ENCODE measurements at places on chromosomes 5 and 9.

GRCh38 chr5:139046551-139046950, 151.6 kb downstream of the SIL1 start:
- DNase-seq = peak; percentile 44

GRCh38 chr5:171797543-171797942, 11.9 kb downstream of the SMIM23 start:
- DNase-seq = no peak

GRCh38 chr5:143649937-143650621, 161.9 kb upstream of the HMHB1 start:
- no peak for DNase-seq

DNA sequence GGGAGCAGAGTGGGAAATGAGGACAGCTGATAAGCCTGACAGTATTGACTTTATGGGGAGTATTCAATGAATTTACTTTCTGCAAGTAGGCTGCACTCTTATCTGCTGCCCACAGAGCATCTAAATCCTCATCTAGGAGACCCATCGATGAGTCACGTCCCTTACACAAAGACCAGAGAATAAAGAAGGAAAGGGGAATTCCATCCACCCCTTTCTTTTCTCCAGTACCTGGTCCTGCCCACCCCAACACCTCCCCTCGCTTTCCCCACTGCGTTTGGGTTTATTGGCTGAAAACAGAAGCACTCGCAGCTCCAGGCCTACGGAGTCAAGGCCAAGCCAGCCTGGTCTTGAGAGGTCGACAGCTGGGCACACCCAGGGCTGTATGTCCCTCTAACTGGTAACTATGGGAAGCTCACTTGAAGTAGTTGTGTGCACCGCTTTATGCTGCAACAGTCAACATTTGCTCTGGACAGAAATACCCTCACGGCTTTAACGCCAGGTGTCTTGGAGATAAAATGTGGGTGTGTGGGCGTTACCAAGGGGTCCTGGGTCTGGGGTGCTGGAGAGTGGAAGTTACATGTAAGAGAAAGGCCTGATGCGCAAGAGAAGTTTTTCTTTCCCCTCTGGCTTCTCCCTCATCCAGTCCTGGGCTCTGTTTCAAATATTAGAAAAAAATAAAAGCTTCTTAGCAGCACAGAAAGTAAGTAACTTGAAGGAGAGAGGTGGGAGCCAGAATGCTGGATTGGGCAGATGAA, 14.5 kb upstream of the TAL2 start:
- DNase-seq = no peak

DNA sequence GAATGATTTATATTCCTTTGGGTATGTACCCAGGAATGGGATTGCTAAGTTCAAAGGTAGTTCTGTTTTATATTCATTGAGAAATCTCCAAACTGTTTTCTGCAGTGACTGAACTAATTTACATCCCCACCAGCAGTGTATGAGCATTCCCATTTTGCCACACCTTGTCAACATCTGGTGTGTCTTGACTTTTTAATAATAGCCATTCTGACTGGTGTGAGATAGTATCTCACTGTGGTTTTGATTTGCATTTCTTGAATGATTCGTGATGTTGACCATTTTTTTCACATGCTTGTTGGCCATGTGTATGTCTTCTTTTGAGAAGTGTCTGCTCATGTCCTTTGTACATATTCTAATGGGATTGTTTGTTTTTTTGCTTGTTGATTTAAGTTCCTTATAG, 421.5 kb downstream of the KIAA0825 start:
- no peak for DNase-seq

GRCh38 chr9:19769213-19769612, 19.6 kb downstream of the SLC24A2 start:
- no peak for DNase-seq
